ENCODE measurements at places on chromosomes 13 and 19.

GRCh38 chr19:43476606-43477005 lies 11.2 kb upstream of the LYPD3 start:
- DNase-seq = no peak

GRCh38 chr19:41575998-41576397 lies at the start of gene CEACAM21:
Gene CEACAM21 (plus strand): TSS chr19:41576166. CDS start chr19:41576275, 109 bp downstream.
- no peak for DNase-seq

DNA sequence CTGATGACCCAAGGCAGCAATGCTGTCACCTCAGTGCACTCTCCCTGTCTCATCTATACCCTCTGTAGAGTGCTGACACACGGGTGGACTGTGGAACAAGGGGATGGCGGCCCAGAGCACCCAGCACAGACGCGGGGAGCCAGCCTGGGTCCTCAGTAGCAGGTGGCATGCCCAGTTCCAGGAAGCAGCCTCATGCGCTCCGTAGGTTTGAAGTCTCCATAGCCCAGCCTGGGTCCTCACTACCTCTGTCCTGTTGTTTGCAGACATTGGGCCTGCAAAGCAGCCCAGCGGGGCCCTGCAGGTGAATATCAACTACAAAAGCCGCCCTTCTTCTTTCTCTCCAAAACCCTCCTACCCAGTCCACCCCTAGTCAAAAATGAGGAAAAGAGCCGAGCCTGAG lies 5.0 kb upstream of the SLC7A9 start:
- DNase-seq = no peak

- no peak for DNase-seq
These were observed 97.6 kb upstream of the SLITRK6 start for GRCh38 chr13:85896516-85897450.

DNA sequence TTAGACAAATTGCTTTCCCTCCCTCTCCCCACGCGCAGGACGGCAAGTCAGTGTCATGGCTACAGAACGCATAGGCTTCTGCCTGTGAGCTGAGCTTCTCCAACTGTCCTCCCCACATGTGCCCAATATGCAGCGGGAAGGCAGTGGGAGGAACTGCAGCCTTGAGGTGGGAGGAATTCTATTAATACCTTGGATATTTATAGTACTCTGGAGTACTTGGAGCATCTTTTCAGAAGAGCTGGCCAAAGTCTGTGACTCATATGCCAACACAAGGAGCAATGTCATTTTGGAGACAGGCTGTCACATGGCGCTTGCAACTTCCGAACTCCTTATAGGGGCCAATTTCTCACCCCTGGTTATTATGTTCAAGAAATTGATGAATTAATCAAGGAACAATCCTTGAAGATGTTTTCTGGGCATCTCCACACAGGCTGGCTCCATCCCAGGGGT lies 245.0 kb upstream of the SERP2 start:
- no peak for DNase-seq

- no peak for DNase-seq
These were observed 6.7 kb upstream of the RCBTB2 start for GRCh38 chr13:48539550-48539949.

DNA sequence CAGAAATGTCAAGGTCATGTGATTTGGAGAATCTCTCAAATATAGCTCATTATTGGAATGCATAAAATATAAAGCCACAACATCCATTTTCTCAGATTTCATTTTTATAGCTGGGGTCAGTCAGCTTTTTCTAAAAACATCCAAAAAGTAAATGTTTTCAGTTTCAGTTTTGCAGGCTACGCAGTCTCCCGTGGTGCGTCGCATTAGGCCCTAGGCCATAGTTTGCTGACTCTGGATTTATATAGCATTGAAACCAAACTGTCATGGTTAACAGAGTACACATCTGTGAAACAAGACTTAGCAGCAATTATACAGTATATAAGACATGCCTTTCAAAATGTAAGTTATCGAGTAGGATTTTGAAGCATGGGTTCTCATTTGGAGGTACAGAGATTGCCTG lies 140.0 kb downstream of the IRS2 start:
- no peak for DNase-seq

DNA sequence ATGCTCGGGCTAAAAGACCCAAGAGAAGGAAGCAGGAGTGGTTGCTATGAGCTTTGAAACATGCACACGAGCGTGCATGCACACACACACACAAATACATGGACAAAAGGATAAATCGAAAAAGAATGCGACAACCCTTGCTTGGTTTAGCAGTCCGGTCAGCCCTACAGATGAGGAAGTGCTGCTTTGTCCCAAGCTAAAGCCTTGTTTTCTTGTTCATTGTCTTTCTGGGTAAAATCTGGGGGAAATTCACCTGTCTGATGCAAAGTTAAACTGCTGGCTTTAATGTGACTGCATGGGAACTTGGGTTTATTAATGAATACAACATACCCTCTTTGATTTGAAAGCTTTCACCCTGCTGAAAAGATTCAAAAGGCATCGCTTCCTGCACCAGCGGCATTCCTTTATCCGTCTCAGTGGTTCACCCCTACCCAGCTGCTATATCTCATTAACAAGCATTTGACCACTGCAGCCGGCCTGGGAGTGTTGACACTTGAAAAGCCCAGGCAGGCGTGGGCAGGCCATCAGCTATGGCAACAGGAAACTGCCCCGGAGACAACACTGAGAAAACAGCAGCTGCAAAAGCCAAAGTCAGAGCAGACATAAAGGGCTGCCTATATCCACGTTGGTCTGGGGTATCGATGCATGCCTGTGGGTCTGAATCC lies 301.7 kb downstream of the NDFIP2 start:
- no peak for DNase-seq

DNA sequence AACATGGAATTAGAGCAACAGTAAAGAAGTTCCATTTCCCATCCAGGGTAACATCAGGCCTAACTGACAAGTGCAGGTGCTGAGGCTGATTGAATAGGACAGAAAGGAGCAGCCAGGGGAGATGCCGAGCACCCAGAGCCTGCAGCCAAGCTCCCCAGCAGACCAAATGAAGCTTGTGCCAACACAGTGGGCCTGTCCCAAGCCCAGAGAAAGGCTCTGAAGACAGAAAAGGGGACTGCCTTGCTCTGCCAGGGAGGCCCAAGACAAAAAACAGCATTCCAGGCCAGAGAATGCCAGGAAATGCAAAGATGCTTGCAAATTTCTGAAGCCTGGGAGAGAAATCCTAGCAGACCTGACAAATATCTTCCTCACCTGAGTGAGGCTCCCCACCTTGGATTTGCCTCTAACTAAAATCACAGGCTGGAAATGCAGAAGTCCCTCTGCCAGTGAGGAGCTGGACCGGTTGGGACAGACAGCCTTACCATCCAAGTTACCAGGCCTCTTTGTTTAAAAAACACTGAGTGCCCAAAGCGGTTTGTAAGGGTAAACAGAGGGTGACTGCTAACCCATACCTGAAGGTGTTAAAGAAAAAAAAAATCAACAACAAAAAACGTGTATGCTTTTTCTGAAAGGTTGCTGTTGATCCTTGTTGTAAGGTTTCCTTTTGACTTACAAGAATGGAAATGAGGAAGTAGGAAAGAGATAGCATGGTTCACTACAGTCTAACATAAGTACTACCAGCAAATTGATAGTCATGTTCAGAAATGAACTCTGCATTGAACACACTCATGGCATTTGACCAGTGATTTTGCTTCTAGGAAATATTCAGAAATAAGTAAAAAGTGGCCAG lies 11.8 kb upstream of the HMGB1 start:
- DNase-seq = no peak

- no peak for DNase-seq
These were observed 8.7 kb upstream of the TIMM50 start for GRCh38 chr19:39471756-39472536.

GRCh38 chr13:28489524-28489931 lies 5.4 kb downstream of the FLT1 start:
- DNase-seq = peak; percentile 84

DNA sequence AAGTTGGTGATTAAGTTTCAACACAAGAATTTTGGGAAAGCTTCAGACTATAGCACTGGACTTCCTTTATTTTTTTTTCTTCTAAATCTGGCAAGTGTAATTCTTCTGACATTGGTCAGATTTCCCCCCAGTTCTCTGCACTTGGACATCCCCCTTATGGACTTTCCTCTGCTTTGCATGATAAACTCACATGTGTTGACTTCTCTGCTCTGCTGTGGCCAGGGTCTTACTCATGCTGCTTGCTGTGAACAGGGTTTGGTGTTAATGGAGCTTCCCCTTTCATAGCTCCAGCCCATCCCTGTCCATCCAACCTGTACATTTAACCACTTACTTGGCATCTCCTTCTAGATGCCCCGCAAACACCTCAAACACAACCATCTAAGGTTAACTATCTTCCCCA lies 70.5 kb upstream of the SPATA13 start:
- no peak for DNase-seq

GRCh38 chr13:114131583-114132418 lies 622 bp downstream of the RASA3 start:
- DNase-seq = no peak

DNA sequence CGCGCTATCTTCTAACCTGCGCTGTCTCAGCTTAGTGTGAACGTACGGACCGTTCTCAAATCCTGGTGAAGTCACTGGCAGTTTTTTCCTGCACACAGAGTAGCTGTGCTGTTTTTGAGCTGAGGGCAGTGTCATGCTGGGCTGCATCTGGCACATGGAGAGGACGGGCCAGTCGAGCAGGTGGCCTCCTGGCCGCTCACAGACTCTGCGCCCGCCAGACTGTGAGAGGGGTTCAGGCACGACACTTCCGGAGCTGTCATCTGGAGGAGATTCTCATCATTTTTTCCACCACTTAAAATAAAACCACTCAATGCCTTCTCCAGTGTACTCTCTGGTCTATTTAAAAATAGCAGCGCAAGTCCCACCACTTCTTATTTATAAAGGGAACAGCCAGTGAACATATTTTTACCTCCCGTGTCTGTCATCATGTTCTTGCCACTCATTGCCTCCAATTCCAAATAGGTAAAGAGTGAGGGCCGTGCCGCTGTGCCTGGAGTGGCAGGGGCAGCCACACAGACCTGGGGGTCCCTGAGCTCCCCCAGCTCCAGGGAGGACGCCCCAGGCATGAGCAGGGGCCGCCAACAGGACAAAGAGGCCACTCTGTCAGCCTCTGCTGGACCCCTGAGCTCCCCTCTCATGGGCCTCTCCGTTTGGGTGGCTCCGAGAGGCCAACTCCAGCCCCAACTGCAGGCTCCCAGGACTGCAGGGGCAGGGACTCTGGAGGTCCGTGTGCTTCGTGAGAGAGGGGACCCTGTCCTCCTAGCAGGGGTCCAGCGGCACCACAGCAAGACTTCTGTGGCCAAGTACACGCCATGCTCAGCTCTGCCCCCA lies 36.9 kb upstream of the GRTP1 start:
- peak; percentile 40 for DNase-seq

DNA sequence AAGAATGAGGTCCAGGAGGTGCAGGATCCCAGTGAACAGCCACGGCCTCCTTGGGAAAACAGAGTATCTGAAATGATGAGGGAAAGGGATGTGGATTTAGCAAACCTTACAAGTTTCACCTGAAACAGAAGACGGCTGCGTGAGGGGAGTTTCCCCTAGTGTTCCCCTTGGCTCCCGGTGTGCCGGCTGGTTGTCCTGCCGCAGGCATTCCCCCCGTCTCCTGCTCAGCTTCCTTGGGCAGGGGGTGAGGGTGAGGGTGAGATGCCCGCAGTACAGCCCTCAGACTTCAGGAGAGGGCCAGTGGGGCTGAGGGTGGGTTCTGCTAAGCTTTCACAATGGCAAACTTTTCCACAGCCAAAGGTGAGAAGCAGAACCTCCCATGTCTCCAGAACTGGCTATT lies 201.1 kb upstream of the SOX1 start:
- DNase-seq = no peak

GRCh38 chr19:30729451-30729850 lies 357.3 kb downstream of the ZNF536 start:
- DNase-seq = no peak

DNA sequence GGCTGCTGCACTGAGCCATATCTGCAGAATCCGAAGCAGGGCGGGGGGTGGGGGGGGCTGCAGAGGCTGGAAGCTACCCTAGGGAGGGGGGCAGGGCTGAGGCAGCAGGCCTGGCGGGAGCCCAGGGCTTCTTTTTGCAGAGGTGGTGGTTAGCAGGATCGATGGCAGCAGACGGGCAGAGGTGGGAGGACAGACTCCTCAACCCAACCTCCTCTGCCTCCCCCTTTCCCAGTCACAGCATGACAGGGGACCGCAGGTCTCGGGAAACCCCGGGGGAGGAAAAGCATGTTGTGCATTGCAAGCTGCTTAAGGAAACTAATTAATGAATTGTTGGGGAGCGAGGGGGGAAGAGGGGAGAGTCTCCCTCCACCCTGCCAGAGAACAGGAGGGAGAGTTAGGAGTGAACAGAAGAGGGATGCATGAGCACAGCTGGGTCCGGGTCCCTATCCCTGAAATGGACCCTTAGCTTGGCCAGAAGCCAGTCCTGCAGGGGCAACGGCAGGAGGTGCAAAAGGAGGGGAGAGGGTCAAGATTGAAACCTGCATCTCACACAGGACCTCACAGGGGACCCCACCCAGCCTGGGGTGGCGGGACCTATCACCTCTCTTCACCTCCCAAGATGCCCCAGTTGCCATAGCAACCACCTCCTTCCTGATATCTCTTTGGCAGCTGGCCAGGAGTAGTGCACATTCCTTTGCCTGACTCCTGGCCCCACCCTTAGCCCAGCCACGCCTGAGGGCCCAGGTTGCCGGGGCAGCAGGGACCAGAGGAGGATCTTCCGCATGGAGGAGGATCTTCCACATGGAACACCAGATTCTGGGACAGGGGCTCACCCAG lies 1.8 kb downstream of the FXYD7 start:
- DNase-seq = peak; percentile 39

DNA sequence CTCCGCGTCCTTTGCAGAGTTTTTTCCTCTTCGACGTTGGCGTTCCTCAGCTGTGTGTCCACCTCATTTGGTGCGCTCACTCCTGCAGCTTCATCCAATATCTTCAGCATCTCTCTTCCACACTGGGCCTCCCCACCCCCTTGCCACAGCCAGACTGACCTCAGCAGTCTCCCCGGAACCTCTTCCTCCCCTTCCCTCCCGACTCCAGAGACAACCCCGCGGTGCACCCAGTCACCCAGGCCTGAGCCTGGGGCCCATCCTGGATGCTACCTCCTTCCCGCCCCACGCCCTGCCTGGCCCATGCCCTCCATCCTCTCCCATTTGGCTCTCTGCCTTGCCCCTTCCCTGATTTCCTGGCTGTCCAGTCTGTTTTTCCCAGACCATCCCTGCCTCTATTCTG lies 8.1 kb upstream of the C5AR2 start:
- DNase-seq = no peak

DNA sequence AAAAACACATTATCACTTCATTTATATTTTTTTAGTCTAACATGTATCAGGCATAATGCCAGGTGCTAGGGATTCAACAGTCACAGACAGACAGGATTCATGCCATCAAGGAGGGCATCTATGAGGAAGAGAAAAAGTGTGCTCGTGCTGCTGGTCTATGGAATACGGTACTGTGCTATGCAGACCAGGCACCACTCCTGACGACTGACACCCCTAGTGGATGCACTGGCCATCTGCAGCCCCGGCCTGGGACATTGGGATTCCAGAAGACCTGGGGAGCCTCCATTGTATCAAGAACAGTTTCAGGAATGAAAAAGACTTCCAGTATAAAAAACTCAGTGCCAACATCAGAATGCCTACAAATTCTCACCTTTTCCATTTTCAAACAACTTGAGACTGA lies 94.0 kb downstream of the KLF12 start:
- DNase-seq = peak; percentile 19

Data from NCI-H524 (cell line).